ENCODE measurements at places on chromosomes 13 and 19.

- no peak for DNase-seq
Observed at GRCh38 chr13:89307278-89307677, 1636.1 kb downstream of the SLITRK5 start.

DNA sequence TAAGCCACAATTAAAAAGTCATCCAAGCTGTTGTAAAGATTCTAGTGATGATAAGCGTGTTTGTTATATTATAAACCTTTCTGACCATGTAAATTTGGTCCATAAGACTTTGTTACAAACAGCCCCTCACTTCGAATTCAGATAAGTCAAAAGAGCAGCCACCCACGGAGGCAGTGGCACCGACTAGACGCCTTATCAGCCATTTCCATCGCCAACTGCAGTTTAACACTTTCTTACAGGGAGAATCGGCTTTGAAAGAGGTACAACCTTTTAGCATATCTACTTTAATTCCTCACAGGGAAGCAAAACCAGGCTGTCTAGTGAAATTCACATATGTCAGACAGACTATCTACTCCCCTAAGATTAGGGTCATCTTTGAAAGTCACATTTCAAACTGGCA, 47.5 kb downstream of the SOX21 start:
- no peak for DNase-seq

- DNase-seq: no peak
Observed at GRCh38 chr19:33613620-33614000, 8.1 kb upstream of the CHST8 start.

DNA sequence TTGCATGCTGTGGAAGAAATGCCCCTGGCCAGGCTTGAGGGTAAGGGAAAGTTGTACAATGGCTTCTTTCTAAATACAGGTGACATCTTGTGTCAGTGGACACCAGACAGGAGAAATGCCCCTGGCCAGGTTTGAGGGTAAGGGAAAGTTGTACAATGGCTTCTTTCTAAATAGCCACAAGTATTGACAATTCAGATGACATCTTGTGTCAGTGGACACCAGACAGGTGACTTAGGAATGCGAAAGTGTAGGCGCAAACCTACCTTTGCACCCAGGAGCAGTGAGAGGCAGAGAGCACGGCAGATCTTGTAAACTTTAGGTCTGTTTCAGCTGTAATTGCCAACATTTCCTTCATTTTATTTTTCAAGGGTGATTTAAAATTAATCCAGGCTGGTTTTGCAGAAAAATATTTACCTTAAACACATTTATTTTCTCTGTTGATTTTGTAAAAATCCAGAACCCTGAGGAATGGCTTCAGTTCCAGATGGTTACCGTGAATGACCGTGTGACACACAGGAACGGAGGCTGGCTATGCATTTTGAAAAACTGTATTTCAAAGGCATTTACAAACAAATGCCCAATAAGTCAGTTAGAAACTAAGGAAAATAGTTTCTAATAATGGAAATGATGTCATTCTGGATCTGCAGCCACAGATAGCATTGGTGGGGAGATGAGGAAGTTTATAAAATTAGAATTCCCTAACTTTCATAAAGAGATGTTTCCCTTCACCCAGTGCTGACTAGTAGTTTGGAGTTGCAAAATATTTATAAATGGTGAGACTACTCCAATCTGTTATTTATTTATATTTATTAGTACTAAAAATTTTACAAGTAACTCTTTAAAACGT, 34.9 kb downstream of the TNFSF13B start:
- no peak for DNase-seq

DNA sequence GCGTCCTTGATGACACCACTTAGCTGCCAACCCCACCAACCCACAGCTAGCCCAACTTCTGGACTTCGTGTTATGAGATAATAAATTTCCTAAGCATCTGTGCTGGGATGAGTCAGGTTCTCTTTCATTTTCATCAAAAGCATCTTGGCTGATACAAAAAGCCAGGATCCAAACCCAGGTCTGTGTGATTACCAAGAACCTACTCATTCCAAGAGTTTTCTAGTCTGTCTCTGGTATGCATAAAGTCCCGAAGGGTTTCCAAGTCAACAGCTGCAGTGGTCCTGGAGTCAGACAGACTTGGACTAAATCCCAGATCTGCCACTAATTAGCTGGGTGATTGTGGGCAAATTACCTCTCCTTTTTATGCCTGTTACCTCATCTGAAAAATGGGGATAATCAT, 55.5 kb upstream of the SERP2 start:
- DNase-seq: no peak

GRCh38 chr19:55391702-55392615, 6.2 kb downstream of the RPL28 start:
- no peak for DNase-seq

DNA sequence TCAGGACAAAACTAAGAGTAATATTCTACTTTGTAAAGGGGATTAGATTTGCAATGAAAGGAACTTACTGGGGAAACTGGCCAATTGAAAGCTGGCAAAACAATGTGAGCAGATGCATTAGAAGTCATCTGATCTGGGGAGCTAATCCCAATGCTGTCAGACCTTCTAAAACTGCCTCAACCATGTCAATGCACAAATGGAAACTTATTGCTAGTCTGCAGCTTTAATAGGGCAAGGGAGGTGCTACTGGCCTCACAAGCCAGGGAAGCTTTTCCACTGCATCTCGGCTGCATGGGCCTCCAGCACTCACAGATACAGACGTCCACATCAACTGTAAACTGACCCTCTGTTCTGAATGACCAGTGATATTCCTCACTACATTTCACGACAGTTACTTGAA, 154.2 kb downstream of the LHFPL6 start:
- DNase-seq: no peak

DNA sequence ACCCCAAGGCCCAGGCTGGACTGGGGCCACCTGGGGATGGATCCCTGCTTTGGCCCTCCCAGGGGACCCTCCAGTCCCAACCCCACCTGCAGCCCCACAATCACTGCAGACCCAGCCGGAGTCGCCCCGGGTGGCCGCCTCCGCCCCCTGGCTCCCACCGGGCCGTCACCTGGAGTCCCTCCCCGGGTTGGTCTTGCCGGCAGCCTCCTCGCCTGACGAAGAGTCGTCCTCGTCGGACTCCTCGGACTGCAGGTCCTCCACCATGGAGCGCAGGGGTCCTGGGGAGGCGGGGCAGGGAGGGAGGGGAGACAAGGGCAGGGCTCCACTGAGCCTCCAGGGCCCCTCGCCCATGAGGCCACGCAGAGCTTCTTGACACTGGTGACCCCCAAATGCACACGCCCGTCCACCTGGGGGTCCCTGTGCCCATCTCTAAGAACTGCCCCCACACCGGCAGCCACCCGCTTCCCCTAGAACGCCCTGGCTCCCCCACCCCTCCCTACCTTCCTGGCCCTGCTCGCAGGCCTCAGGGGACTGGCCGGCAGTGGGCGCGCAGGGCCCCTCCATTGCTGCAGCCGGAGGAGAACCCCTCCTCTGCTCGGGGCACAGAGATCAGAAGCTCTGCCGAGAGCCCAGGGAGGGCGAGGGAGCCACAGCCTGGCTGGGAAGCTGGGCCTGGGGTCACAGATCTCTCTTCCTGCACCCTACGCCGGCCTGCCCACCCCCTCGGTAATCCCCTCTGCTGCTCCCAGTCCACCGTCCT, 63.4 kb downstream of the MLLT1 start:
- no peak for DNase-seq

GRCh38 chr19:4455719-4456475, 1.7 kb downstream of the UBXN6 start:
- no peak for DNase-seq

DNA sequence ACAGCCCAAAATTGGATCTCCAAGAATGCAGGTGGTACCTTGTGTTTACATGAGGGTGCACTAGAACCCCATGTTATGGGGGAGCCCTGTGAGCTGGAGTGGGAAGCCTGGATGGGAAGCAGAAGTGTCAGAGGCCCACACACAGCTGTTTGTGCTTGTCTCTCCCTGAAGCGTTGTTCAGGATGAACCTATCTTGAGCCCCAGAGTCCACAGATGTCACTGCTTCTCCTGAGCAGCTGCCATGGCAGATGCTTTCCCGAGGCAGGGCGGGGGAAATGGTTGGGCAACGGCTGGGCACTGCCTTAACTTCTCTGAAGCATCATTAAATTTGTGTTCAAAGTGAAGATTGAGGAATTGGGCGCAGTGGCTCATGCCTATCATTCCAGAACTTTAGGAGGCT, 17.1 kb upstream of the CHST8 start:
- DNase-seq: no peak

GRCh38 chr19:41915776-41916414, 12.4 kb downstream of the ERFL start:
- DNase-seq: no peak

- DNase-seq: no peak
Observed at GRCh38 chr13:43303033-43303729, 279.8 kb downstream of the DNAJC15 start.

DNA sequence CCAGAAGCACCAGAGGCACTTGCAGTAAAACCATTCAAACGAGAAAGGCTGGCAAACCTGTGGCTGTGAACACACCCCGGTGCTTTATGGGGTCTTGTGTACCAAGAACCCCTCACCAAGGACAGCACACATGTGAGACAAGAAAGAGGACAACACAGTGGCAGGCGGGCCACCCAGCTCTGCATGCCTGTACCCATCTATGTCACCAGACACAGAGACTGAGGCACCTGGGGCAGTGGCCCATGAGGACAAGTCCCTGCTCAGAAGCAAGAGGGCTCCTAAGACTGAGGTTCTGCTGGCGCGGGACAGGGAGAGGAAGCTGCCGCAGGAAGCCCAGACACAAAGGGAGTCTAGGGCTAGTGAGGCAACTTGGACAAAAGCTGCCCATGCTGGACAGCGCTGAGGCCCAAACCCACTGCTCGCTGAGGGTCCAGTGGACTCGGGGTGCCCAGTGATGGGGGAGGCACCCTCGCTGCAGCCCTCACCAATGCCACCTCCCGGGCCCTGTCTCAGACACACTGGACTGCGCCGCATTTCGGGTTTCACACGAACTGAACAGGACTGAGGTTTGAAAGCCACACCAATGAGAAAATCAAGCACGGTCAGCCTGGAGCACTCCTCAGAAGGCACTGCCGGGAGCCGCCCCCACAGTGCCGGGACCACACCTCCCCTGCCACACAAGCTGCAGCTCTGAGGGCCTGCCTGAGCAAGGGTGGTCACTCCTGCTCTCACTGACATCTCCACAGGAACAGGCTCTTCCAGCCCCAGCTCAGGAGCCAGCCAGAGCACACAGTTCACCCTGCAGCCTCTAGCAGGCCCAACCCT, 232.7 kb downstream of the TUBA3C start:
- DNase-seq: no peak

DNA sequence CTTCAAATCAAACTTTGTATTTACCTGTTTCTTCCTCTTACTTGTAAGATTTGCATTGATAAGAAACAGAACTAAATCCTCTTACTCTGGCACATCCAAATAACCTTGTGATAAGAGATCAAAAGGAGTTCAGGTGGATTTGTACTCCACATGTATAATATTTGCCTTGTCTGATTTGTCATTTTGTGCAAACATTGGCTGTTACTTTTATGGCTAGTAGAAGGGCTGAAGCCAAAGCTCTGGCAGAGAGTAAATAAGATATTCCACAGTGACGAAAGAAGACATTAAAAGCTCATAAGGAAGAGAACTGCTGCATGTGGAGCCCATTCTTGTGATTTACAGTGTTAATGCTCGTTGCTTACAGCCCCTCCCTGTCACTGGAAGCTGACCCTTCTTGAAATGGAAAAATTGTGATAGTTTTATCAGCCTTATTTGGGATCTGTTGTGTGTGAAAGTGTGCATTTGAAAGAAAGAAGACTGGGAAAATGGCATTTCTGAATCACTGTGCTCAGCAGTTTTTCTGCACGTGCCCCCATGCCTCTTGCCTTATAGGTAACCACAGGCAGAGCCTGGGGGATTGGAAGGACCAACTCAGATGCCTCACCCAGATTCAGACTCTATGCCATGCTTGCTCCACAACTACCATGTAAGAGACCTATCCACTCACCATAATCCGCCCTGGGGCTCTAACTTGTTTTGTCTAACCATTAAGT, 68.2 kb downstream of the OXGR1 start:
- DNase-seq: no peak

- DNase-seq: no peak
Observed at GRCh38 chr13:114101358-114102130, 30.9 kb downstream of the RASA3 start.

DNA sequence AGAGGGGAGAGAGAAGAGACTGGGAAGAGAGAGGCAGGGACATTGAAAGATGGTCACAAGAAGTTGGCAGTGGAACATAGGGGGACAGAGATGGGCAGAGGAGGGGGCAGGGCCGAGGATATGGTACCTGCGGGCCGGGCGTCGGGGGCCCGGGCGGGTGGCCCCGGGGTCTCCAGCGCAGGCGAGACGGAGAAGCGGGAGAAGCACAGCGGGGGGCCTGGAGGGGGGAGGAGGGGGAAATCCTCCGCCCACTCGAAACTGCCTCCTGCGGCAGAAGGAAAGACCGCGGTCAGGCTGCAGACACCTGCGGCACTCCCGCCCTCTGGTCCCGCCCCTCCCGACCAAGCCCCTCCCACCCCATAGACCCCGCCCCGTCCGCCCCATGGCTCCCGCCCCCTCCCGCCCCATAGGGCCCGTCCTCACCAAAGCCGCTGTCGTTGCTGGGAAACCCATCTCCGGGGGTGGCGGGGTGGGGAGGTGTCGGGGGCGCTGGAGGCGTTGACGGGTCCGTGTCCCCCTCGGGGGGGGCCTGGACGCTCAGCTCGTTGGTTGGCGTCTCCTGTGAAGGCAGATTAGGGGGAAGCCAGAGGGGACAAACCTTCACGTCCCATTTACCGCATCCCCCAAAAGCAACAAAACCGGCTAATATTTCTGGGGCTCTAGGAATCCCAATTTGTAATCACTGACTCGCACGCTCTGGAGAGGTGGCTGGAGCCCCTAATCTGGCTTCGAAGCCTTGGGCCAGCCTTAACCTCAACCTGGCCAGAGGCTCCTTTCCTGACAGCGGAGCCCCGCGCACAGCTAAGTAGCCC, 20.4 kb downstream of the LMTK3 start:
- peak; percentile 61 for DNase-seq

- no peak for DNase-seq
Observed at GRCh38 chr13:94880463-94880862, 168.1 kb upstream of the SOX21 start.

GRCh38 chr13:73261739-73262216, 203.0 kb downstream of the KLF5 start:
- DNase-seq: no peak

DNA sequence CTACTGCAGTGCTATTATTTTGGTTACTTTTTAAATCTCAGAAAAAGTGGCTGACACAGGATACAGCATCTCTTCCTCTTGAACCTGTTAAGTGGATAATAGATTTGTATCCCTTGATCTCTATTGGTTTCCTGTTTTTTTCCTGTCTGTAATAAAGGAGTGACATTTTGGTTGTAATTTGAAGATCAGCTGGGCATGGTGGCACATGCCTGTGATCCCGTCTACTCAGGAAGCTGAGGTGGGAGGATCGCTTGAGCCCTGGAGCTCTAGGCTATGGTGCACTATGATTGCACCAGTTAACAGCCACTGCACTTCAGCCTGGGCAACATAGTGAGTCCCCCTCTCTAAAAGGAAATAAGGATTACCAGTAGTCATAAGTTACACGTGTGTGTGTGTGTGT, 46.8 kb downstream of the METTL21C start:
- DNase-seq: no peak
